Activated T-helper 1 cell treated with Interleukin-2 at 50 U/mL for 16 hours (primary cell): ENCODE measurements at places on chromosomes 12 and 14.

DNA sequence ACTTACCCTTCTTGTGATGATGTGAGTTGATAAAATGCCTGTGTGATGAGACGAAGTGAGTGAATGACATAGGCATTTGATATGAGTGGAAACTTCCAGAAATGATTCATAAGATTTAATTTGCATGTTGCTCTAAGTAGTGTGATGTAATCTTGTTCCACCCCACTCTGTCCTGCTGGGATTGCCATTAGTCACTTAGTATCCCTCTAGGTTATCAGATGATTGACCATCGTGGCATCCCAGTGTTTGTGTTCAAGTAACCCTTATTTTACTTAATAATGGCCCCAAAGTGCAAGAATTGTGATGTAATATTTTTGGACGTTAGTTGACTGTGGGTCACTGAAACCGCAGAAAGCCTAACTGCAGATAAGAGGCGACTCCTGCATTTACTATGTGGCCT is 214.4 kb upstream of the DIO2 start:
- DNase-seq = no peak

DNA sequence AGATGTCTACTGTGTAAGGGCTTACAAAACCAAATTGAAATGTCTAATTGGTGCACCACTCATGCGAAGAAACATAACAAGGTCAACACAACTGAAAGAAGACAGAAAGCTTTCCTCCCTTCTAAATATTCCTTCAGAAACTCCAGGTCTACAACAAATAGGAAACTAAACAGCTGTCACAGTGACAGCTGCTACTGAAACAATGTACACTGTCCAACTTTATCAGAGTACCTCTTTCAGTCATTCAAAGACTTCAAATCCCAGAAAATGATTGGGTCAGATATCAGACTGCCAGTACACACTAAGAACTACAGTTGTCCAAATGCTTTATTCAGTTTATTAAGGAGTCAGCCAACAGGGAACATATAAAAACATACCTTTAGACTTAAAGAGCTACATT is 35.2 kb downstream of the CEP128 start:
- DNase-seq = no peak

- DNase-seq = no peak
These were observed 23.5 kb downstream of the SSH1 start for GRCh38 chr12:108833757-108834472.

DNA sequence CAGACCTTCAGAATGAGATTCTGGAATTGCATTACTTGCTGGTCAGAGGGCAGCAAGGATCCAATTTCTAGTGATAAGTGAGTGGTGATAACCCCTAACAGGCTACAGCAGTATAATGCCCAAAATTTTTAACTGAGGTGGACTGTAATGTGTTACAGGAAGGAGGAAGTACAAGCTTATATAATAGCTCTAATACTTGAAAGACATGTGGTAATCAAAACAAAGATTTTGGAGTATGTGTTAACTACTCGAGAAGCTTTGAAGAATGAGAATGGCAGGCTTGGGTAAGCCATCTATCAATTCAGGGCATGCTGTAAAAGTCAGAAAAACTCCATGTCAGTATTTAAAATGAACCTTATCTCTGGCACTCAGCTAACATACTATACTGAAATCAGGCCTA is 70.5 kb downstream of the ANKS1B start:
- no peak for DNase-seq

DNA sequence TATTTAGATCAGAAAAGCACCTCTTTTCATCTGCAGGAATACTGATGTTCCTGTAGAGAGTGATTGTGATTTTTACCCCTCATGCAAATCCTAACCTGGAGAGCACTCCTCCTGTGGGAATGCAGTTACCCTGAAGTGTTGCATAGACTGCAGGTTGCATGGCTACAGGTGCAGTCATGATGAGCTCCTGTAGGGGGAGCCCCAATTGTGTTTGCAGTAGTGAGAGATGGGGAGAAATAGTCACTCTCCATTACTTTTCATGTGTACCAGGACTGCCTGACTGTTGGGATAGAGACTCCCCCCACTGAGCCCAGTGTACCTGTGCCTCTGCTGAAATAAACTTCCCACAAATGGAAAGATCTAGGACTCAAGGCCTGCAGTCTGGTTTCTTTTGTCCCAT is 1086.5 kb downstream of the SLC6A15 start:
- DNase-seq = no peak
